ENCODE measurements at places on chromosomes 11 and 22. TPM values are rescaled to one million over a fixed set of nuclear protein-coding genes. Genes with fewer than 3 reads are reported as not detected.

The CNGA4 gene
- not detected for total RNA-seq

DNA sequence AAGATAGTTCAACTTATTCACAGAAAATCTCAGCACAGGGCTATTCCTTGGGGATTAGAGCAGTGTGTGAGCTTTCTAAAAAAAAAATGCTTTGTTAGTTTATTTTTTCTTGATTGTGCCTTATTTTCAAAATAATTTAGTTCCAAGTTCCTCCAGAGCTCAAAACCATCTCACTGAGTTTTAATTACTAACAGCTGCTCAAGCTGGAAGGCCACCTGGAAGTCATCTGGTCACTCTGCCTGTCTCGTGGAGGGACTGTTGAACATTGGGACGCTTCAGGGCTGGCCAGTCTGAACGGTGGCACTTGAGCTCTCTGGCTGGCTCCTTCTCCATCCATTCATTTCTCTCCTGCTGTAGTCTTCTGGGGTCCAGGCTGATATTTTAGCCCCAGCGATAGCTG is 4.0 kb downstream of the OR51E1 start:
- DNase-seq, result no peak

DNA sequence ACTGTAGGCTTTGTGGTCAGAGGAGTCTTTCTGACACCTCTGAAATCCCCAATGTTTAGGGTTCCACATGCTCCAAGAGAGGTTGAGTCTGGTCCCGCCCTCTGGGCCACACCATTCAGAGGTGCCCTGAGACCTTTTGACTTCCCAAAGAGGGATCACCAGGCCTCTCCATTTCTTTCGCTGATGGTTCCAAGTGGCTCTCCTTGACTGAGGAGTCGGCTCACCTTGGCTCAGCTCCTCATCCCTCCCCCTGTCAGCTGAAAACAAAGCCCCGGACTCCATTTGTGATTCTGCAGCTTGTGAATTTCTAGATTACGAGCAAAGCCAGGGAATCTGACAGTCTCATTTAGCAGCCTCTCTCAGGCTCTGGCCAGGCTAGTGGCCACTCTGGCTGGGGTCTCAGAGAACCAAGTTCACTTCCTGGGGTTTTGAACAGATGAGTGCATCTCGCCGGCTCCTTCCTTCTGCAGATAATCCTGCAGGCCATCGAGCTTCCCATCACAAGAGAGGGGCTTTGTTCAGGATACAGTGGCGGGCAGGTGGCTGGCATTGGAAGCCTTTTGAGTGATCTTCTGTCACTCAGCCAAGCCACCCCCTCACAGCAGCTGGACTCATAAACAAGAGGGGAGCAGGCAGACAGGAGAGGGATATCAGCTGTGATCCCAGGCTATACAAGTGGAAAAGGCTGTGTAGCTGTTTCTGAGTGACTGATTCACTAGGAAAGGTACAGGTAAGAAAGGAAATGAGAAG is 102.9 kb downstream of the TRIM29 start:
- DNase-seq, result no peak

GRCh38 chr11:126581871-126582648 is 226.6 kb downstream of the ST3GAL4 start:
- no peak for DNase-seq

DNA sequence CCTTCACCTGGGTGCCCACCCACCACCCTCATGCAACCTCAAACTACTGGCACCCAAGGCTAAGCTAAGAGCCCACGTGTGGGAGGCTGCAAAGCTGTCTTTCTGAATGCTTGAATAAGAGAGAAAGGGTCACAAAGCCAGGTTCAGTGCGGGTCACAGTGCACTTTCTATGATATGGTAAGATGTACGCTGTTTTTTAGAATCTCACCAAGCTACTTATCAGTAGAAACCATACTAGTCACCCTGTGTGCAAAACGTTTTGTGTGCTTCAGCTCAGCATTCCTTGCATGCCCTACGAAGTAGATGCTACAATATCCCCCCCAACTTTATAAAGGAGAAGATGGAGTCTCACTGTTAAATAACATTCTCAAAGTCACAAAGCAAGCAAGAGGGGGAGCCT is 14.9 kb downstream of the P2RX3 start:
- no peak for DNase-seq

- no peak for DNase-seq
Observed at GRCh38 chr11:73227571-73228211, 9.6 kb downstream of the P2RY2 start.

- no peak for DNase-seq
Observed at GRCh38 chr22:17938484-17938924, 85.9 kb downstream of the MICAL3 start.

DNA sequence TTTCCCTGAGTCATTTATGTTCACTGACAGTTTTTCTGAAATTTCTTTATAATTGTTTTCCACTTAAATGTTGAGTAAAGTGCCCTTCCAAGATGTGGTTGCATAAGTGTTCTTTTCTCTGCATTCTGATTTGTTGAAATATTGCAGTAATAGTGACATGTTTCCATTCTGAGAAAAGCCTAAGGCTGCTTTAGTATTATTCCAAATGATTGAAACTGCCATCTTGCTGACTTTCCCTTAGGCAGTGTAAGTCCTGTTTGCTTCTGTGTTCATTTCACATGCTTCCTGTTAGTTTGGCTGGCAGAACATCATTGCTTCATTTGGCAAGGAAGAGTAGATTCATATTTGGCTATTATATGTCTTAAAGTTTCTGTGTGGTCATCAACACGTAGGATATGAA is 146.5 kb downstream of the ELP4 start:
- peak; percentile 58 for DNase-seq

- DNase-seq, result no peak
Observed at GRCh38 chr11:118902336-118903203, 18.9 kb downstream of the CXCR5 start.

- no peak for DNase-seq
Observed at GRCh38 chr11:37333345-37333744, 735.3 kb upstream of the RAG2 start.

The CENPM gene
- 50.3 TPM for total RNA-seq

- DNase-seq, result peak; percentile 45
Observed at GRCh38 chr11:124538019-124538418, 5.4 kb downstream of the OR8B12 start.

DNA sequence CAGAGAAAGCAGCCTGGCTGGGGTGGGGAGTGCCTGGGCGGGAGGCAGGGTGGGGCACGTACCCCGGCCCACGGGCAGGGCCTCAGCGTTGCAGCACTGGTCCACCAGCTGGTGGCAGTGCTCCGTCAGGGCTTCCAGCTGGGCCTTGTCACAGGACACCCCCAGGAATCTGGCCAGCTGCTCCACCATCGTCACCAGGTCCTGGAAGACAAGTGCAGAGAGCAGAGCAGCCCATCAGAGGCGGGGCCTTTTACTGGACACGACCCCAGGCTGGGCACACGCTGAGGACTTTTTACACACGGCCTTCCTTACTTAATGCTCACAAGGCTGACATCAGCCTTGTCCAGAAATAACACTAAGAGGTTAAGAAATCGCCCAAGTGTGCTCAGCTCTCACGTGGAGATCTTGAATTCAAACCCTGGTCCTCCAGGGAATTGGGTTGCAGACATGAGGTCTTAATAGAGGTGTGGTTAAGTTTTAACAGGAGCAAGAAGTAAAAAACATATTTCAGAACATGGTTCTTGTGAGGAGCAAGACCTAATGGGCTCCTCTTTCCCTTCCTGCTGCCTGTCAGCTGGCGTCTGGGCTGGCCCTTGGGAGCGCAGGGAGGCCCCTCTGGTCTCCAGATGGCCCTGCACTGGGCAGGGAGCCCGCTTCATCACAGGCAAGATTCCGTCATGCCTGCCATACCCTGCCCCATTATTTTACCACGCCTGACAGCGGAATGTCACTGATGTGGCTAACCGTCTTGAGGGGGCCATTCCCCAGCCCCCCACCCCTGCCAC is 17.1 kb upstream of the EFCAB6 start:
- peak; percentile 34 for DNase-seq

The ZFTA gene
- total RNA-seq, result 8.0 TPM

GRCh38 chr22:23071230-23072076 is 1.1 kb downstream of the GNAZ start:
- no peak for DNase-seq

GRCh38 chr22:26650722-26651421 is 6.5 kb upstream of the MIAT start:
- DNase-seq, result no peak

DNA sequence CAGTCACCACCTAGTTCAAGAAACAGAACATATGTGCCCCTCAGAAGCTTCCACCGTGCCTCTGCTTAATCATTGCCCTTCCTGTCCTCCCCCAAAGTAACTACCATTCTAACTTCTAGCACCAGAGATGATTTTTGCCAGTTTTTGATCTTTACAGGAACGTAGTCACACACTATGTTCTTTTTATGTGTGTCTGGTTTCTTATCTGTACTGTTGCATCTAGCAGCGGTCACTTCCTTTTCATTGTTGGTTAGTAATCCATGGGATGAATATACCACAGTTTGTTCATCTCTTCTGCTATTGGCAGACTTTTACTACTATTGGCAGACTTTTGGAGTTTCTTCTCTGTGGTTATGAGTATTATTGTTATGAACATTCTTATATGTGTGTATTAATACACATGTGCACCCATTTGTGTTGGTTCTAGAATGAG is 34.6 kb downstream of the SPECC1L start:
- DNase-seq, result no peak

The RFPL3 gene
- not detected for total RNA-seq

GRCh38 chr11:55942785-55943392 is 6.7 kb upstream of the OR5I1 start:
- peak; percentile 28 for DNase-seq

DNA sequence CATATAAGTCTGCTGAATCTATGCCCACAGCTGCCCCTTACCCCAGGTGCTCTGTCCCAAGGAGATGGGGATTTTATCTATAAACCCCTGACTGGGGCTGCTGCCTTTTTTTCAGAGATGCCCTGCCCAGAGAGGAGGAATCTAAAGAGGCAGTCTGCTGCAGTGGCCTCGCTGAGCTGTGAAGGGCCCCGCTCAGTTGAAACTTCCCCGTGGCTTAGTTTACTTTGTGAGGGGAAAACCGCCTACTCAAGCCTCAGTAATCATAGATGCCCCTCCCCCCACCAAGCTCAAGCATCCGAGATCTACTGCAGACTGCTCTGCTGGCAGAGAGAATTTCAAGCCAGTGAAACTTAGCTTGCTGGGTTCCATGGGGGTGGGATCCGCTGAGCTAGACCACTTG is 7.4 kb upstream of the SCGB1D4 start:
- DNase-seq, result no peak

DNA sequence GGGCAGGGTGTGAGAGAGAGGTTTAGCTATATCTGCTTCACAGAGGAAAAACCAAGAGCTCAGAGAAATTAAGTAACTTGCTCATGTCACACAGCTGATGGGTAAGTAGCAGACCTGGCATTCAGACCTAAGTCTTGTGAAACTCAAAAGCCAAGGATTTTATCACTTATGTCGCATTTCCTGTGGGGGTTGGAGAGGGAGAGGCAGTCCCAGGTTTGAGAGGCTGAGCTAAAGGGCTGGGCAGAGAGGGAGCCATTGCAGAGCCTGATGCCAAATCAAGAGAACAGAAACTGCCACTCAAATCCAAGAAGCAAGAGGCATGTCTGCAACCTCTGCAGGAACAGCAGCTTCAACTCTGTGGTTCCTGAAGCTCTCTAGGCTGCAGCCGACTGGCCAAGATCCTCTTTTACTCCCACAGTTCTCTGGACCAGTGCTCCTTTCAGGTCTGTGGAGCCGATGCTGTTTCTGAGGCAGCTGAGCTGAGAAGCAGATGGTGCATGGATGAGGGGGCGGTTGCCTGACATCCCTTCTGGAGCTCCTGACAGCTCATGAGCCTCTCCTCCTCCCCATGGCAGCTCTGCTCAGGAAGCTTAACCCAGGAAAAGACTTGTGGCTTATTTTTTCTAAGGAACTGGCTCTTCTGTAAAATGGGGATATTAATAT is 47.6 kb upstream of the NAV2 start:
- peak; percentile 46 for DNase-seq

The CECR2 gene
- total RNA-seq, result 0.12 TPM

DNA sequence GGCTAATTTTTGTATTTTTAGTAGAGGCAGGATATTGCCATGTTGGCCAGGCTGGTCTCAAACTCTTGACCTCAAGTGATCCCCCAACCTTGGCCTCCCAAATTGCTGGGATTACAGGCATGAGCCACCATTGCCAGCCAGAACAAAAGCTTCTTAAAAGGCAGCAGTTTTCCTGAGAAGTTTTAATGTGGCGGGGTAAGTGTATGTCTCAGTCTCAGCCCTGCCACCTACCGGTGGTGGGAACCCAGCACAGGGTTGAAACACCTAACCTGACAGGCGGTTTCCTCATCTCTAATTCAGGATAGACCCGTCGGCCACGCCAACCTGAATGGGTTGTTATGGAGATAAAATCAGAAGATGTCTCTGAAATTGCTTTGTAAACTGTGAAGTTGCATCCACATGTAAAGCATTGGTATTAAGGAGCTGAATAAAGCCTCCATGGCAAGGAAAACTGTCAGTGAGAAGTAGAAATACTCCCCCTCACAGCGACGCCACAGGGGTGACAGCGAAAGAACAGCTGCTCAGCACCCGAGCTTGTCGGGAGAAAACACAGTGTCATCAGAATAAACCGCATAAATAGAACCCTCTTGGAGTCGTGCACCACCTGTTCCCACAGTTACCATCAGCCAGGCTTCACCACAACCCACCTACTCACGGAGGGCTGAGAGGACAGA is 165.9 kb upstream of the NCAM1 start:
- peak; percentile 63 for DNase-seq

DNA sequence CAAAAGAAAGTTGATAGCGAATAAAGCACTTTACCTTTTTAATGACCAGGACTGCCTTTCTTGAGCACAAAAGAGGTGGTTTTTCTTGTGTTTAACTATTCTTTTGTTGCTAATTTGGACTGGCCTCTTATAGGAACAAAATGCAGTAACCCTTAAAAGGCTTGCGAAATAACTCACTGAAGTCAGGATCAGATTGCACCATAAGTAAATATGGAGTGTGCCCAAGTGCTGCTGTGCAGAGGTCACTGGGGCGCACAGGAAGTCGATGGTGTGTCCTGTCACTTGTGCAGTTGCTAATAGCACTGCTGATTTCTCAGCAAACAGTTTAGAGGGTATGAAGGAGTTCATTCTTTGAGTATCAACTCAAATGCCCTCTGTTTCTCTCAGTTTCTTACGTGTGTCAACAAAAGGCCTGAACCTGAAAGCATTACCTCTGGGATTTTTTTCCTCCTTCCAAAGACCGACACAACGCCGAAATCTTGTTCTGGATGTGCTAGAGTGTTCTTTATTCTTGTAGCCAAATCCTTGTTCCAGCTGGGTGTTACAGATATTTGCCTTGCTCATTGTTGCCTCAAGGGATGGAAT is 71.3 kb downstream of the ATXN10 start:
- peak; percentile 30 for DNase-seq

DNA sequence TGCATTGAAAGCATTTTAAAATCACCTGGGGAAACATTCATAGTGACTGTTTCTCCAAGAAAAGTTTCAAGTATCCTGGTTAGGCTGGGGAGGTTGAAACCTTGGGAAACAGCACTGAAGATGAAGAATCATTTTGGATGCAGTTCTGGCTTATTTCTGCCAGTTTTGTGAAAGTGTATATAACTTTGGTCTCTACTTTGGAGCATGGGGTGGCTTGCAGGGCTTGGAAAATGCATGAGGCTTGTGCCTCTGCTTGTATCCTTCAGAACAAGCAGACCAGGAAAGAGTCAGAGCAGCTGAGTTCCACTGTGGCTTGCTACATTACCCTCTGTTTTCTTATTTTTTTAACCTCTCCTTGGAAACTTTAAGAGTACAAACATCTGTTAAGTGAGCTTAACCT is 19.5 kb downstream of the SLC5A12 start:
- no peak for DNase-seq
